ENCODE measurements at places on chromosomes 2 and 18.

DNA sequence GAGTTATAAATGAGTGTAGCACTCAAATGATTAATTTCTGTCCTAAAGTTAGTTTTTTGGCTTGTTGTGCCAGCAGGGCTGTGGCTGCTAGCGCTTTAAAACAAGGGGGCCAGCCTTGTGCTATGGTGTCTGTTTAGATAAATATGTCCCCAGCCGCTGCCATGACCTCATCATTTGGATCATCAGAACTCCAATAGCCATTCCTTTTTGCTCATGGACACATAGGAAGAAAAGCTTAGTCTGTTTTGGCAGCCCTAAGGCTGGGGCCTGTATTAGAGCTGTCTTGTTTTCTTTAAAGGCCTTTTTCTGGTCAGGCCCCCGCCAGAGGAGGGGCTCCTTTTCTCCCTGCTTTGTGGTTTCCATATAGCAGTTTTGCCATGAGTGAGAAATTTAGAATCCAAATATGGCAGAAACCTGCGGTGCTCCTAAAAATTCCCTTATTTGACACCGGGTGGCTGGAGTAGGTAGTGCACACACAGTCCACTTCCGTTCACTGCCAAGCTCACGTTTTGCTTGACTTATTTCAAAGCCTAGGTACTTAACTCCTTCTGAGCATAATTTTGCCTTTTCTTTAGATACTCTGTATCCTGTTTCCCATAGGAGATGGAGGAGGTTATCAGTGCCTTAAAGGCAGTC is 60.4 kb upstream of the SLC35G4 start:
- no peak for DNase-seq

GRCh38 chr2:172106108-172106961 is 3.6 kb upstream of the DLX2 start:
- DNase-seq: peak; percentile 79

DNA sequence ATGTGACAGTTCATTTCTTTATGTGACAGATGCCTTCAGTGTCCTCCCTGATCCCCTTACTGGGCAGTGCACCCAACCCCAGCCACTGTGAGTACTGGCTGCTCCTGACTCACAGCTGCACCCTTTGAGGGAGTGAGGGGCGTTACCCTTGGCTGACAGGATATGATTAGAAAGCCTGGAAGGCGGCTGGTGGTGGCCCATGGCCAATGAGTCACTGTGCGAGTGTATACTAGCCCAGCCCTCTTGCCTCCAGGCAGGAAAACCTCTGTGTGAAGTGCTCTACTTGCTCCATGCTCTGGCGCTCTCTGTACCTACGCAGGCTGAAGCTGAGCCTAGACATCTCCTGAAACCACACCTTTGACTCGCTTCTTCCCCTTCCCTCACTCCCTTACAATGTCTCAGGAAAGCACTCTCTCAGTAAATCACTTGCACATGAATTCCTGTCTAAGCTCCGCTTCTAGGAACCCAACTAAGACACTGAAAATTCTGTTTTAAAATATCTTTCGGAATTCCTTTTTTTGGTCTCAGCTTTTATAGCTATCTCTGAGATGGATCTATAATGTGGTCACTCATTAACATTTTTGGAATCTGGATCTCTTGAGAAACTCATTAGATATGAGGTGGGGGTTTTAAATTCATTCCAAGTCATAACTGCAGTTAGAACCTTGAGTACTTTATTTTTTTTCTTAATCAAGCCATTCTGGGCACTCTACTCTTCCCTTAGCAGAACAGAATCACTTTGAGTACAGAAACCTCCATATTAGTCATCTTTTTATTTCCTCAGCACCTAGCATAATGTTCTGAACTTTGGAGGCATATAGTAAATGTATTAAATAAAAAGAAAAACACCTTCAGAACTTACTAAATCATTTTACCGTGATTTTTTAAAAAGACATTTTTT is 25.3 kb upstream of the STAM2 start:
- peak; percentile 99 for DNase-seq

GRCh38 chr2:165674780-165675179 is 119.3 kb downstream of the GALNT3 start:
- DNase-seq: no peak

- no peak for DNase-seq
Observed at GRCh38 chr18:7104649-7105048, 12.9 kb downstream of the LAMA1 start.

DNA sequence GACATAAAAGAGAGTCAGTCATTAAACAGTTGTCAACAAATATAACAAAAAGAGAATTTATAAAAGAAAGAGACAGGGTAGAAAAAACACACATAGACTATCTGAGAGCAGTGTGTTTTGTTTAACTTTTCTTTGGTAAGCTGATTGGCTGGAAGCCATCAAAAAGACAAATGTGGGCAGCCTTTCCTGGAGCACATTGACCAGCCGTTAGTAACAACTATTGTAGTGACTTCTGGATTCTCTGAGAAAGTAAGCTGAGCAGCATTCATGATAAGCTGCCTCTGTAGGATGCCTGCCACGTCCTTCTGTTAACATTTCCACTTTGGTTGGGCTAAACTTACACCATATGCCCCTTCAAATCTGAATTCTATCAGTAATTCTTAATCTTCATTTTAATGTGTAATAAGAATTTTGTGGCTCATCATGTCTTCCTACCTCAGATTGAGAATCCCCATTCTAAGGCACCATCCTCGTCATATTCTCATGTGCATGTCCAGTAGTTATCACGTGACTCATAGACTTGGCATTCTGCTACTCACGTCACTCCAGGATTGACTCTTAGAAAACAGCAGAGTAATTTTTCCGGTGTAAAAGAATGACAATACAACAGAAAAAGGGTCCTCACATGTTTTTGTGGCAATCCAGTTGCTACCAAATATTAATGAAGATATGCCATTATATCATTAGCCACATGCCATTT is 43.4 kb upstream of the DNAJC10 start:
- peak; percentile 75 for DNase-seq

Data from ACHN (cell line).